Dermis microvascular lymphatic vessel endothelial cell (primary cell): ENCODE measurements at places on chromosomes 6 and 20. TPM values are rescaled to one million over a fixed set of nuclear protein-coding genes. Genes with fewer than 3 reads are reported as not detected.

Gene HLA-DQB1
- under 0.01 and 0.13 TPM in 2 replicates for total RNA-seq

Gene CD109
- total RNA-seq: 4.4 and 9.2 TPM in 2 replicates

Gene ENPP3
- 0.51 and 1.4 TPM in 2 replicates for total RNA-seq

Gene CPXM1
- total RNA-seq: 0.13 and 0.63 TPM in 2 replicates

Gene GTSF1L
- not detected in 2 replicates for total RNA-seq

Gene METTL24
- not detected in 2 replicates for total RNA-seq

Gene LAMA5
- total RNA-seq: 18.6 and 23.1 TPM in 2 replicates

Gene DAAM2
- total RNA-seq: 0.13 and 0.25 TPM in 2 replicates

Gene GSTA3
- total RNA-seq: not detected in 2 replicates

Gene VGLL2
- not detected in 2 replicates for total RNA-seq

Gene GABRR1
- total RNA-seq: not detected in 2 replicates

Gene TAGAP
- under 0.01 TPM in 2 replicates for total RNA-seq

Gene TCP11
- 0.13 TPM in 2 replicates for total RNA-seq

Gene REM1
- under 0.01 TPM in 1 of 2 replicates, not detected in the other for total RNA-seq
